HCT116 (cell line): ENCODE measurements at places on chromosomes 6 and 20.

GRCh38 chr20:10558635-10559187, 115.1 kb downstream of the JAG1 start:
- DNase-seq = no peak

DNA sequence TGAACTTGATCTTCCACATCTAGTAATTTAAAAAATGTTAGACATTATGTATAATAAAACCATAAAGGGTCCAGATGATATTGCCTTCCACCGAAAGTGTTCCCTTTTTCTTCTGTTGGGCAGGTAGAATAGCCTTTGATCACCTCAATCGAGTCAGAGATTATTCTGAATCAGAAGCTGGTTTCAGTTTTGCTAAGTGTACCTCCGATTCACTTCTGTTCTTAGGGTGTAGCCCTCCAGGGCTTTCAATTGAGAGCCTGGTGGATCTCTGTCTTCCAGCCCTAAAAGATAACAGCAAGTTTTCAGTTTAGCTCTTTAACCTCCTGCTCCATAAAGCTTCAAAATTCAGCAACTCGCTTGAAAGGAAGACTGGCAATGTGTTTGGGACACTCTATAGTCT, 21.1 kb upstream of the AIG1 start:
- no peak for DNase-seq

GRCh38 chr20:32135983-32136515, 26.5 kb downstream of the TM9SF4 start:
- no peak for DNase-seq

- DNase-seq = no peak
Observed at GRCh38 chr6:78511009-78511408, 356.3 kb upstream of the IRAK1BP1 start.
